ENCODE measurements at places on chromosomes 2 and 18.

GRCh38 chr2:226702376-226702775 is 97.2 kb downstream of the IRS1 start:
- DNase-seq = no peak

DNA sequence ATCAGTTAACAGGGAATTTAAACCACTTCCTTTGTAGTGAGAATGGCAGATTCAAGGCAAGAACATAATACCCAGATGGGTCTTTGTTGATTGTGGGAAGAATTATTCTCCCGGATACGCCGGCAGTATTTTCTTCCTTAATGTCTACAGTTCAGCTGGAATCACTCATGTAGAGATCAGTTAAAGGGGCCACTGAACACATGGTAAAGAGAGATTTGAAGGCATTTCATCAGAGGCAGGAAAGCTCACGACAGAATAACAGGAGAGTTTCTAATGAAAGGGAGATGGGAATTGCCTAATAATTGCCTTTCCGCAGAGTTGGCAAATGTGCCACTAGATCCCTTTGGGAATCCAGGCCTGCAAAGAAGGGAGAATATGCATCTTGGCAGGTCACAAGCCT is 327.7 kb upstream of the ZNF804A start:
- no peak for DNase-seq

DNA sequence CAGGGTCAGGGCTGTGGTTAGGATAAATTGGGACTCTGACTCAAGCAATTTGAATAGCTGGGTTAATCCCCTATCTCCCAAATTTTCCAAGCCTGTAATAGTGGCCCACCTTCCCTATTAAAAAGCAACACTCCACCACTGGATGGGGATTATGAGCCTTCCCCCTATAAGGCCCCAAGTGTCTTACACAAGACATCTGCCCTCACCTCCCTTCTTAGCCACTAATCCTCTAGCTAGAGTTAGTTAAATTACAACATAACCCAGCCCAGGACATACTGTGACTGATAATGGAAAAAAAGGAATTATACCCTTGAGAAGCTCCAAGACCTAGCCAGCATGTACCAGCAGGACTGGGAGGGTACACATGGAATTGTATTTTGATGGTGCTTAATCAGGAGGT is 190.4 kb downstream of the NRP2 start:
- DNase-seq = no peak

DNA sequence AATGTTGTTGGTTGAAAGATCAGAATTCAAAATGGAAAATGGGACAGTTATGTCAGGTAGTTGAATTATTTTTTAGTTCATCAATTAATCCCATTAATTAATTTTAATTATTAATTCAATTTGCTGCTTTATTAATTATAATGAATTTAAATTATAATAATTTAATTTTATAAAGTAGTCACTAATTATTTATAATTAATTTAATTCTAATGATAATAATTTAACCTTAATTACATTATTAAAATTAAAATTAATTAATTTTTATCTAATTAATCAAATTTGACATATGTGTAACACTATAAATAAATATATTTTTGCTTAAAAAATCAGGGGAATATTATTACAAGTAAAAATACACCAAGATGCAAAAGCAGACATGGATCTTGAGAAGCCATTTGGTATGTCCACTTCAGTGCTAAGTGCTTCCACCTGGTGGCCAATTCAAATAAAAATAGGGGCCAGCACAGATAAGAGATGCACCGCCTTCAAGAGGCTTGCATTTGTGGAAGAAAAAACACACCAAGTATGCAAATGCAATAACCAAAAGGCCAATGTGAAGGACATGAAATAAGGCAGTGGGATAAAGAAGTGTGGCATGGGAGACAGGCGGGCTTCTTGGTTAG is 73.2 kb downstream of the MBP start:
- DNase-seq = no peak

DNA sequence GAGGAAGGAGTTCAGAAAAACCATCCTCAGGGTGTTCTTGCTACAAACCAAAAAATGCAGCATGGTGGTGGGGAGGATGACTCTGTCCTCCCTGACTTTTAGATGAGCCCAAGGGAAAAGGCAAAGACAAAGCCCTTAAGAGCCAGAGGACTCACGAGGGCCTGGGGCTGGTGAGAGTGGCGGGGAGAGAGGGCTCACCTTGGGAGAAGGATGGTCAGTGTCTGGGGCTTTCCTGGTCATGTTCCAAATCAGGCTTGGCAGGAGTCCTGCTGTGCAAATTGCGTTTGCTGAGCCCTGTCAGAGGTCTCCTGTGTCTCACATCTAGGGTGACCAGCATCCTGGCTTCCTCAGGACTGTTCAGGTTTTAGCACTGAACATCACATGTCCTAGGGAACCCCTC is 4.7 kb downstream of the UGT1A1 start:
- DNase-seq = no peak

- no peak for DNase-seq
These were observed 95.5 kb downstream of the THNSL2 start for GRCh38 chr2:88265352-88266303.

DNA sequence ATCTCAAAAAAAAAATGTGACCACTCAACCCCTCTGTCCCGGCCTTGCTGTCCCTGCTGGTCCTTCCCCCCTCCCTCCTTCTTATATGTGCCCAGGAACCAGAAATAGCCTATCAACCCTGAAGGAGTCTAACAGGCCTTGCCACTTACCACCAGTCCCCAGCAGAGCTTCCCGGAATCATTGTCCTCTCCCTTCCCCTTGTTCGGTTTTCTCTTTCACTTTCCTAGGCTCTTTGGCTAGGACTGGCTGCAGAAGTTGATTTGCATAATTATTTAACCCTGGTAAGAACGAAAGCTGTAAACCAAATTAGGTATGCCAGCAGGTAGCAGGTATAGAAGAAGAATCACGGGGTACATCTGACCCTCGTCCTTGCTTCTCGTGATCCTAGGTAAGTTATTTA is 72.6 kb upstream of the ZNF532 start:
- peak; percentile 31 for DNase-seq

- DNase-seq = no peak
These were observed 226.7 kb downstream of the TTC32 start for GRCh38 chr2:19675003-19675629.

- no peak for DNase-seq
These were observed 80.9 kb downstream of the CHRNA1 start for GRCh38 chr2:174683392-174683759.

DNA sequence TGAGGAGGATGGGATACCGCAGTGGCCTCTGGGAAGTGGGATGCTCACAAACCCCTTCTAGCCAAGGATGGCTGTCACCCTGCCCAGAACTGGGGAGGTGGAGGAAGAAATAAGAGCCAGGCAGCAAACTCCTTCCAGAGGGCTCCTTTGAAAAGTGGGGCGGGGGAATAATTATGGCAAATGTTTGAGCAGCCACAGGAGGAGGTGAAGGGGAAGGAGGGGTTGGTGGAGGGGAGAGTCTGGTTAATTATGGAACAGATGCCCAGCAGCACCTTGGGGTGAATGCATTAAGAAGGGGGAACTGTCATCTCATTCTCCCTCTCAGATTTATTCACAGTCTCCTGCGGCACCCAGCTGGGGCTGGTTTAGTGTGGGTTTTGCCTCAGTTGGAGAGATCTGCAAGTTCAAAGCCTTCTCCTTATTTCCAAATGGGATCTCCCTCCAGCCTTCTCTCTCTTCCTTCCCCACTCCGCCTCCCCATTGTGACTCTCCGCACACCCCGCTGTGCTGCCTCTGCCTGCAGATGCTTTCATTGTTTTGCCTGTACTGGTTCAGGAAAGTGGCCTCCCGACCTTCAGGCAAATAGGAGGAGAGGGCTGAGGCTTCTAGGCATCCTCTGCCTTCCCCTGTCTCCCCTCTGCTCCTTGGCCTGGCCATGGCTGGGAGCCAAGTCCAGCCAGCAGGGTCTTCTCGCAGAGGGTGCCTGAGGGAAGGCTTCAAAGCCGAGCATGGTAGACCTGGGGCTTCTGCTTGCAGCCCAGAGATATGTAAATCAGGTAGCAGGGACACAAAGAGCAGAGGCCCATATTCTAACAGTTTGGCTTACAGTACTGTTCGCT is 457.2 kb upstream of the MEX3C start:
- no peak for DNase-seq

DNA sequence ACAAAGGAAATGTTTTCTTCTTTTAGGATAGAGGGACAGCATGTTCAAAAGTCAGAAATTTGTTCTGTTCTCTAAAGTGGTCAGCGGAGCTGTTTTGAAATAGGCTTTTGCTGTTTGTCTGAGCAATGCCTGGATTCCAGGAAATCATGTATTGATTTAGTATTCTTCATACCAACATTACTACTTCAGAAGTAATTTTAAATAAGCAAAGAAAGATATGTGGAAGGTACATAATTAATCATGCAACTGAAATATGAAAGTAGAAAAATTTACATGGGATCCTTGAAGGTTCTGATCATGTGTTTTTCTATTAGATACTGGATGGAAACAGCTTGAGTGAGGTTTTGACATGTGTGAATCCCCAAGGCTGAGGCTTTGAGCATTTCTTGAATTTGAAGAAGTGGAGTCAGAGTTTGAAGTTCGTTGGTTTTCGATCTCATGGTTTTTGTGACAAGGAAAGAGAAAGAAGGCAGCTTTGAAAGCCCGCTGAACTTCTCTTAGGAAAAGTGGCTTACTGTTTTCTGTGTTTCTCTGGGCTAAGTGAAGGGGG is 220.0 kb downstream of the LDLRAD4 start:
- no peak for DNase-seq

DNA sequence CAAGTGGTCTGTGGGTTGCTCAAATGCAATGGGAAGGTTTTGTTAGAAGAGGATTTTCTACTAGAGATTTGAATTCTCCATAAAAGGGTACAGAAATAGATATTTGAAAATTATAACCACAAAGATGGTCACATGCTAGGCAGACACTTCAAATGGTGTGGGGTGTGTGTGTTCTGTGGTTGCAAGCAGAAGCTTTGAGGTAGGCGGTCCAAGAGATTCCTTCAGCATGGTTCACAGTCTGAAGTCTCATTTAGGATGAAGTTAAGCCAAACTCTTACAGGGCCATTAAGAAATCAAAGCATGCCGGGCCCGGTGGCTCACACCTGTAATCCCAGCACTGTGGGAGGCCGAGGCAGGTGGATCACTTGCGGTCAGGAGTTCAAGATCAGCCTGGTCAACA is 38.3 kb upstream of the RMDN2 start:
- no peak for DNase-seq

DNA sequence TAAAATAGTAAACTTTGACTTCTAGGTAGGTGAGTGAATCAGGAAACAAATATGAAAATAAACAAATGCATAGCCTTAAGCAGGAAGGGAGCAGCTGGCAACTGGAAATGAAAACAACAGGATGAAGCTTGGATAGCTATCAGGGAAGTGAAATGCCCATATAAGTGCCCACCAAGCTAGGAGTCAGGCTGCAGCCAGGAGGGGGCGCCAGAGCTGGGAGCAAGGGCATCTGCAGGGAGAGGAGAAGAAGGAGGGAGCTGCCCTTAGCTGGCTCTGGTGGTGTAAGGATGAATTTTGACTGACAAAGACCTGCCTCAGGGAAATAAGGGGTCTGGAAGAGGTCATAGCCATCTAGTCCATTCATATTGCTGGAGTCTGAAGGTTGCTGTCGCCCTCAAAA is 298.3 kb downstream of the TDRD15 start:
- peak; percentile 16 for DNase-seq

GRCh38 chr2:33373986-33374385 is 102.5 kb upstream of the RASGRP3 start:
- DNase-seq = no peak
